ENCODE measurements at places on chromosomes 11 and 22. TPM values are rescaled to one million over a fixed set of nuclear protein-coding genes. Genes with fewer than 3 reads are reported as not detected.
A peak's percentile ranks its signal among the peaks of the same experiment; 100 is the strongest.

GRCh38 chr11:121890377-121890776 is 225.6 kb downstream of the BLID start:
- DNase-seq, result no peak

The CELF1 gene
- total RNA-seq, result 160 TPM

The SHANK2 gene
- 64.8 TPM for total RNA-seq

GRCh38 chr11:129950101-129951091 is 52.2 kb downstream of the PRDM10 start:
- no peak for DNase-seq

The MIAT gene
- 58.2 TPM for total RNA-seq

The ACTN3 gene
- 20.4 TPM for total RNA-seq

The ANGPTL5 gene
- total RNA-seq, result not detected

- no peak for DNase-seq
Observed at GRCh38 chr11:76736773-76737495, 46.2 kb upstream of the TSKU start.

The PGA5 gene
- 0.30 TPM for total RNA-seq

DNA sequence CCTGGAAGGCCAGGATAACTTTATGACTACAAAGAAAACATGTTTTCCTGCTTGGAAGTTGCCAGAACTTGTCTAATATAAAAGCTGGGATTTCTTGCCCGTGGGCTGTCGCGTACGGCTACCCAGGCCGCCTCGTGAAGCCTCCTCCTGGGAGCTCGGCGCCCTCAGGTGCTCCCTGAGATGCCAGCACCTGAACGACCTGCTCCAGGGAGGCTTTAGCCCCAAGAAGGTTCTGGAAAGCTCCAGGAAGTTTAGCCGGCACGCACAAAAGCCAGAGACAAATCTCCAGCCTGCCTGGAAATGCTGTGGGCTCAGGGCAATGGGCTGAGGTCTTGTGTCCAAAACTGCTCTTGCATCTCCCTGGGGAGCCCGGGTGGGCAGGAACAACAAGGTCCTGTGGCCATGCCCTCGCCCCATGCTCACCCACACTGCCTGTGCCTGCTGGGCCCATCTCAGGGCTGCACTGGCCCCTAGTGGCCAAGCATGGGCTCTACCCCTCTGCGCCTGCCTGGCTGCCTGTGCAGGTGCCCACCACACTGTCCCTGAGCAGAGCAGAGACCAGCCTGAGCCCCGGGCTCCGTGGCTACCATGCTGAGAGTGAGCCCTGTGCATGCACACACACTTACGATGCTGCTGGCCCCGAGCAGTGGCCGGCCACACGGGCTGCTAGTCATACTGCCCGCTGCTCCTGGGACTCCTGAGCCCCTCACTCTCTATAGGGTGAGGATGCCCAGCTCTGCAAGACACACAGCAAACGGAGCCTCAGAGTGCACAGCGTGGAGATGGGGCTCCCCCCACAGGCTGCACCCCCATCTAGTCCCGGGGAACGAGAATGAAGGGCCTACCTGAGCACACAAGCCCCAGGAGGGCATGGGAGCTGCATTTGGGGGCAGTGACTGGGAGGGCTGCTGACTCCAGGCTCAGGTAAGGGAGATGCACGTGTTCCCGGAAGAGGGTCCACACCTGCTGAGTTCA is 4.9 kb upstream of the CELSR1 start:
- peak; percentile 90 for DNase-seq

GRCh38 chr11:40722179-40722795 is 737.2 kb downstream of the LRRC4C start:
- peak; percentile 68 for DNase-seq

- DNase-seq, result no peak
Observed at GRCh38 chr22:42642806-42643633, 2.6 kb upstream of the ATP5MGL start.

The PRG2 gene
- total RNA-seq, result not detected

The SSTR3 gene
- 0.22 TPM for total RNA-seq

The OR8G5 gene
- not detected for total RNA-seq

GRCh38 chr11:121611242-121611641 is 158.5 kb upstream of the SORL1-AS1 start:
- no peak for DNase-seq

The MMP10 gene
- total RNA-seq, result not detected

DNA sequence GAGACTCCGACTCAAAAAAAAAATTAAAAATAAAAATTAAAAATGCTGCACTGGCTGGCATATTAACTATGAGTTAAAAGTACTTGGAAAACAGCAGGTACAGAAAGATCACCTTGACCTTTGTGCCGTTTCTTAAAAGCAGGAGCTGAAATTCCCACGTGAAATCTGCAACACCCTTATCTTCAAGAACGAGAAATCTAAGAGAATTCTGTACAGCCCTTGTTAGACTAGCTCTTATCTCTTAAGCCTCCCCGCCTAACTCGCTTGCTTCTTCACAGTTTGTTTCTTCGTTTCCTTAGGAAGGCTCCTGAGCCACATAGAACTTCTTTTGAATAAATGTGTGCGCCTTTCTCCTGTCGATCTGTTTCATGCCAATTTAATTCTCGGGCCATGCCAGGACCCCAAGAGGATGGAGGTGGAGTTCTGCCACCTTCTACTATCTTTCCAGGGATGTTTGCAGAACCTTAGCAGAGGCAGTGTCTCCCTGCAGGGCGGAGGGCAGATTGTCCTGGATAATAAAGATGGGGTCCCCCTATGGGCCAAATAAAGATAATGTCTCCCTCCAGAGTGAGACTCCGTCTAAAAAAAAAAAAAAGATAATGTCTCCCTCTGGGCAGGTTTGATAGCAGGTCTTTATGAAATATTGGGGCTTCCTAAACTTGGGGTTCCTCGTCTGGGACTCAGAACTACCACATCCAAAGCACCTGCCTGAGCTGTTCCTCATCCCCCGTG is 27.4 kb upstream of the SYT8 start:
- no peak for DNase-seq

- no peak for DNase-seq
Observed at GRCh38 chr11:37505406-37505805, 907.4 kb upstream of the RAG2 start.

The CARD10 gene
- 17.5 TPM for total RNA-seq

GRCh38 chr11:8235925-8236324 is 27.8 kb downstream of the LMO1 start:
- no peak for DNase-seq

- no peak for DNase-seq
Observed at GRCh38 chr11:35274909-35275785, 136.2 kb downstream of the CD44 start.

DNA sequence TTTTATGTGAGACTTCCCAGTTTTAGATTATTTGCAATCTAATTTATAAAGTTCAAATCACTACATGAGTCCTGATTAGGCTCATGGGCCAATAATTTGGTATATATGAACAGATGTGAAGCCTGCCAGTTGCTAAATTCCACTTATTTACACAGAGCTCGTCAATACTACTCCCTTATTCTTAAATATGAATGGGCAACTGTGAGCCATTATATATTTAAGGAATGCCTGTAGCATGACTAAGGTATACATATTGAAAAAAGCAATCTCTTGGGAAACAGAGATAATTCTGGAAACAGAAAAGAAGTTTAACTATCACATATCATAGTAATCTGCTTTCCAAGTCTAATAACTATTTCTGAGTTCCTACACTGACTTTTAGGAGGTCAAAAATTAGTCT is 27.0 kb downstream of the RBMXL2 start:
- no peak for DNase-seq

The DBX1 gene
- total RNA-seq, result 0.14 TPM

The MS4A4A gene
- total RNA-seq, result not detected

DNA sequence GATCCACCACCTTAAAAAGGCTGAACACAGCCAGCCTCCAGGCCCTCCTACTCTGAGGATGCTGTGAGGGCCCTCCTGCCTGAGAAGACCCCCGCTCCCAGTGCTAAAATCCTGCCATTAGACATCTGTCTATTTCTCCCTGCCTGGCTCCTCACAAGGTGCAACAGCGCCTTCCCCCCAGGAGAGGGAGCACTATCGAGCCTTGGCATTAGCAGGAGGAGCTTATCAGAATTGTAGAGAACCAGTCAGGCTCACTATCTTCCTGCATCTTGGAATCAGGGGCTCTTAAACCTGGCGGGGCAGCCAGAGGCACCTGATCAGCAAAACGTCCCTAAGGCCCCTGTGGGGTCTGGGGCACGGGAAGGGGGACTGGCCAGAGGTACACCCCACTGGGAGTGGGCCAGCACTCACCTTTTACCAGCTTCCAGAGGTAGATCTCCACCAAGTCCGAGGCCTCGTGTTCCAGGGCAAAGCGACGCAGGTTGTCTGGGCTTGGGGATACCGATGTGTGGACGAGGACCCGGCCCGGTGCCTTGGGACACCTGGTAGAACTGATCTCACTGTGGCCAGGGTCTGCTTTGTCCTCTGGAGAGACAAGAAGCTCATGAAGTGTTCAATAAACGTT is 28.7 kb downstream of the CHRDL2 start:
- DNase-seq, result peak; percentile 81

- DNase-seq, result peak; percentile 47
Observed at GRCh38 chr11:73187854-73188253, 30.2 kb upstream of the P2RY2 start.

- no peak for DNase-seq
Observed at GRCh38 chr11:109133159-109133558, 288.8 kb upstream of the C11orf87 start.

DNA sequence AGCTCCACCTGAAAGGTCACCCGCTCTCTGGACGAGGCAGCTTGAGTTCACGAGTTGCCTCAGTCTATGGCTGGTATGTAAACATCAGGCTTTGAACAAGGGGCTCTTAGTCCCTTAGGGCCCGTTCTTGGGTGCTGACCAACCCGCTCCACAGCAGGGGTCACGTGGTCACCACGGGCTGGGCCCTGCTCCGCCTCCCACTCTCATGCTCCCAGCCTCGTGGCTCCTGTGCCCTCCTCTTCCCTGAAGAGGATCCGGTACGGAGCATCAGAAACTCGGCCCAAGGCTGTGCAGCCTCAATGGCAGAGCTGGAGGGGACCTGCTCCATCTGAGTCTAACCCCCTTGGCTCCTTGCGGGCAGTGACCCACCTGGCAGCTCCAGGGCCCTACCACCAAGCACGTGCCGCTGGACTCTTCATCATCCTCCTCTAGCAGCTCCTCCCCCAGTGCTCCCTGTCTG is 54.2 kb upstream of the TTLL12 start:
- no peak for DNase-seq

DNA sequence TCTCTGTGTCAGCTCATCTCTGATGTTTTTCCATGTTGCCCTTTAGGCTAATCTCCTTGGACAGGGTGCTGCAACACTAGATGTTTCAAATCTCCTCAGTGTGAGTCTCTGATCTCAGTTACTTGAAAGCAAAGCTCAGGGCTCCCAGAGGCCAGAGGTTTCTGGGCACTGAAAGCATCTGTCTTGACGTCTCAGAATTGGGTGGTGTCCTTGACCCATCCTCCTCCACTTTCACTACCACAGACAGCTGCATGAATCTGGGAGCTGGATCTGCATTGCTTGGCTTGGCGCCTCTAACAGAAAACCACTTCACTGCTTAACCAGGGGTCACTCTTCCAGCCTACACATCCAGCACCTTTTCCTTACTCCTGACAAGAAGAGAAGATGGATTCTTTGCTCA is 399.4 kb downstream of the NXPE2 start:
- no peak for DNase-seq

DNA sequence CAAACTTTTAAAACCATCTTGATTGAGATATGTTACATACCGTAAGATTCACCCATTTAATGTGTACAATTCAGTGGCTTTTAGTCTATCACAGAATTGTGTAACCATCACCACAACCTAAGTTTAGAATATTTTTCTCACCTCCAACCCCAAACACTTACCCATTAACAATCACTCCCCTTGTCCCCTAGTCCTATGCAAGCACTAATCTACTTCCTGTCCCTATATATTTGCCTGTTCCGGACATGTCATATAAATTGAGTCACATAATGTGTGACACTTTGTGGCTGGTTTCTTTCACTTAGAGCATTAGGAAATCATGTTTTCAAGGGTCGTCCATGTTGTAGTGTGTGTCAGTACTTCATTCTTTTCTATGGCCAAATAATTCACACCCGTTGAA is 38.8 kb downstream of the RASSF10 start:
- DNase-seq, result no peak

GRCh38 chr11:11750017-11750878 is 91.5 kb upstream of the USP47 start:
- no peak for DNase-seq

DNA sequence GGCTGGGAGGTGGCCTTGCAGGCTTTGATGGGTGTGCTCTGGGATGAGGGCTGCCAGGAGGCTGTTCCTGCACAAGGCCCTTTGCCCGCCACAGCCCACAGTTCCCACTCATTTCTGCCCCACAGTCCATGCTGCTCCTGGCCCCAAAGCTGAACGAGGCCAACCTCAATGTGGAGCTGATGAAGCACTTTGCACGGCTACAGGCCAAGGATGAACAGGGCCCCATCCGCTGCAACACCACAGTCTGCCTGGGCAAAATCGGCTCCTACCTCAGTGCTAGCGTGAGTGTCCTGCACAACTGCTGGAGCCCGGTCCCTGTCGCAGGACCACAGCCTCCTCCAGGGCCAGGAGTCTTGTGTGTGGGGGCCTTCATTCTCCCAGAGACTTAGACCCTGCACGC is 10.2 kb downstream of the SCYL1 start:
- no peak for DNase-seq

The C11orf91 gene
- total RNA-seq, result 0.22 TPM

- DNase-seq, result no peak
Observed at GRCh38 chr11:112260490-112260889, at the start of gene PLET1. TSS of gene PLET1 (minus strand) at chr11:112260860. CDS start at chr11:112260589, 271 bp downstream.

- no peak for DNase-seq
Observed at GRCh38 chr11:85946221-85946620, 91.0 kb downstream of the CCDC83 start.

GRCh38 chr11:25547292-25547691 is 784.6 kb upstream of the ANO3 start:
- DNase-seq, result no peak

The OR9G4 gene
- total RNA-seq, result not detected

The F2 gene
- total RNA-seq, result 0.73 TPM

DNA sequence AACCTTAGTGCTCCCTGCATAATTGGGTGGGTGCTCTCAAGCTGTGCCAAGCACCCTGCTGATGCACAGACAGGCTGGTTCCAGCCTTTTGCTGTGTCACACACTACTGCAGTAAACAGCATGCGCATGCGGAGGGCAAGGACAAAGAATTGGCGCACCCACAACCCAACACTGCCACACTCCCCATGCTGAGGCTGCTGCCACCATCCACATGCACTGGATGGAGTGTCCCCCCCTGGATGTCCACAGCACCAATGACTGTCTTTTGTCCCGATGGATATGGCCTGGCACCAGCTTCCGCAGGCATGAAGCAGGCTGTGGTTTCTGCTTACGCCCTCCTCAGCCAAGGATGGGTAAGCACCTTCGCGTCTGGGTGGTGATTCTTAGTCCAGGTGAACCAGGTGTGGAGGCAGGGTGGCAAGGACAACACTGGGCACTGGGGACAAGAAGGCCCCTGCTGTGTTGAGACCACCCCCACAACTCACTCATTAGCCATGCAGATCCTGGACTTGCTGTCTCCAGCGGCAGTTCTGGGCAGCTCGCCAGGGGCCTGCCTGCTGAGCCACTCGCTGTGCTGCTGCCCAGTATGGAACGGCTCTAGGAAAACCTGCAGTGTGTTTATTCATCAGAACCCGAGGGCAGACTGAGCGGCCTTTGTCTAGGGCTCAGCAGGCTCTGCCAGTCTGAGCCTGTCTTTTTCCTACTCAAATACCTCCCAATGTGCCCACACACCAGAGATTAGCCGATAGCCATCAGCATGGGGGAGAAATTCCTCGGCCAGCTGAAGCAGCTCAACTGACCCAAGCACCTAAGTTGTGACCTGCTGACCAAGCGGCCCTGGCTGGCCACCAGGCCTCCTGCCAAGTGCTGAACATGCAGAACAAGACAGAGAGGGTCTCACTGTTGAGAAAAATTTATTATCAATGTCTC is 8.2 kb upstream of the NAP1L4 start:
- DNase-seq, result no peak

The PHETA2 gene
- total RNA-seq, result 7.1 TPM
